ENCODE measurements at places on chromosomes 6 and 20.

DNA sequence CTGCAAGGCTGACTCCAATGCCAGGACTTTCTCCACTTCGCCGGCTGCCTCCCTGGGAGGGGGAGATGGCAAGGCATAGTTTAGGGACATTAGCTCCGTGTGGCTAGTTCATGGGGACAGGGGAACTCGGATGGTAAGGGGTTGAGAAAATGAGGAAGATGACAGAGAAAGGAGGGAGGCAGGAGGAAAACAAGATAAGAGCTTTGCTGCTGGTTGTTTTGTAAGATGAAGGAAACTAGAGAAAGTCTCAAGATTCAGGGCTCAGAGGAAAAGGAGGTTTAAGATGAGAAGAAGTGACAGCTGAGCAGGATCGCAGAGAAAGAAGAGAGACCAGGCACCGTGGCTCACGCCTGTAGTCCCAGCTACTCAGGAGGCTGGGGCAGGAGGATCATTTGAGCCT, 180.9 kb upstream of the RREB1 start:
- no peak for DNase-seq

DNA sequence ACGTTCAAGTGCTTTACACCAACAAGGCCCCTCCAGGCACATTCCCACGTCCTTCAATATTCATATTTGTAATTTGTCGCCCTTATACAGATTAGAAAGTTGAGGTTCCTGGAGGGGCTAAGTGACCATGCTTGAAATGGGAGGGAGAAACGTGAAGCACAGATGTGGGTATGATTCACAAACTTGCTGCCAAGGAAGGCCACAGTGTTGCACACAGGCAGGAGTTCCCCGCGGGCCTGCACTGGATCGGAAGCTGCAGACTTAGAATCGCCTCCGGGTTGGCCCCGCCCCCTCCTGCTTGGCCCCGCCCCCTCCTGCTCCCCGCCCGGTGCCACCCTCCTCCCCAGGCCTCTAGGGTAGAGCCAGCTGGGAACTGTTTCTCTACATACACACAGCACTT, 58.2 kb upstream of the QKI start:
- DNase-seq, result peak; percentile 27

DNA sequence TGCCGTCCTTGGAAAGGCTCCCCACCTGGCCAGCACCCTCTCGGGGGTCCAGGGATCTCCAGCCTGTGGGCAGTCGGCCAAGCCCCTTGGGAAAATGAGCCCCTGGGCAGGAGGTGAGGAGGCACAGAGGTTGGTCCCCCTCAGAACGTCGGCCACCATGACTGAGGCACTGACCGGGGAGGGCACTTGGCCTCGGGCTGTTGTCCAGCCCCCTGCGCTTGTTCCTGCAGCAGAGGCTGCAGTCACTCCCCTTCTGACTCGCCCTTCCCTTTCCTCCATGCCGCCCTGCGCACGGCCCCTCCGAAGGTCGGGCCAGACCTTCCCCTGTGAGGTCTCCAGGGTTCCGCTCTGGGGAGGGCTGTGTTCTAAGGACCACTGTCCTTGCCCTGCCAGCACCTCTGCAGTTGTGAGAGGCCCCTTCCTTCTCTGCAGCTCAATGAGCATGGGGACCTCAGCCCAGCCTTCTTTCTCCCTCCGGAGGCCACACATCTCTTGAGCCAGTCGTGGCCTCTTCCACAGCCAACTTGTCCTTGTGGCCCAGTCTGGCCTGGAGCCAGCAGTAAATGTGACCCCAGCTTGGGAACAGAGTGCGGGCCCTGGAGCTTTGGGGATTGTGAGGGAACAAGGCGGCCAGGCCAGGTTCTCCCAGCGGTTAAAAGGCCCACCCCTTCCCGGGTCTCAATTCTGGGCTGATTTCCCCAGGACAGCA, 195.5 kb downstream of the DLL1 start:
- DNase-seq, result no peak

DNA sequence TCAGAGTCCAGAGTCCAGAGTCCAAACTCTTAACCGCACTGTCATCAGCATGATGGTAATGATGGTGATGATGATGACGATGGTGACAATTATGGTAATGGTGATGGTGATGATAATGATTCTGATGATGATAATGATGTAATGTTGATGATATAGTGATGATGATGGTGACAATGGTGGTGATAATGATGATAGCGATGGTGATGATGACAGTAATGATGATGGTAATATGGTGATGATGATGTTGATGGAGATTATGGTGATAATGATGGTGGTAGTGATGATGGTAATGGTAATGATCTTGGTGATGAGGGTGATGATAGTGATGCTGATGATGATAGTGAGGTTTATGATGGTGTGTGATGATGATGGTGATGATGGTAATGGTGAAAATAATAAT, 367.8 kb upstream of the CDH4 start:
- no peak for DNase-seq

DNA sequence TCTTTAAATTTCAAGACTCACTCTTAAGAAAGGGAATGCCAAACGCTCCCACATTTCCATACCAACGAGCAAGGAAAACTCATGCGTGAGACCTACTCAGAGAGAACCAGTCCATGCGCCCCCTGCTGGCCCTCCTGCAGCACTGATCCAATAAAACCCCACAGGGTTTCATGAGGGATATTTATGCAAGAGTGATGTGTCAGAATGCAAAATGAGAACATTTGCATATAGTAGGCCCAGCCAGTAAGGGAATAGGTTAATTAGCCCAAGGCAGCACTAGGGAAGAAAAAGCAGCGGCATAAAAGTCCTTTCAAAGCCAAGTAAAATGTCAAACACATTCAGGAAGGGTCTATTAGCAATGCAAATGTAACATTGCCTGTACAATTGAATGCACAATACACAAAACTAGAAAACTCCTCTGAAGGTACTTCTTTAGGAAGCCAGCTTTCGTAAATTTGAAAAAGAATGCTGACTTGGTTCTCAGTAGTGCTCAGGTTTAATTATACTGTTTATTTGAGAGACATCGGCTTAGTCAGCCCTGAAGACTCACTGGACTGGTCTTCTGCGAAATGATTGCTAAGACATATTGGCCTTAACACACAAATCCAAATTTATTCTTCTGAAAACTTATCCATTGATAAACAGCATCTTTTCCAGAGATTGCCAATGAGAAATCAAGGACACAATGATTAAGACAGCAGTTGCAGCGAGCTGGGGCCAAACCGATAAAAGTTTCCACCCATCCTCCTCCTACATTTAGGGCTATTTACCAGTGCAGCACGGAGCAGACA, 93.2 kb downstream of the GMPR start:
- peak; percentile 86 for DNase-seq

GRCh38 chr6:126672649-126673048, 332.7 kb downstream of the CENPW start:
- no peak for DNase-seq

GRCh38 chr6:102415891-102416290, 1022.4 kb downstream of the GRIK2 start:
- no peak for DNase-seq

DNA sequence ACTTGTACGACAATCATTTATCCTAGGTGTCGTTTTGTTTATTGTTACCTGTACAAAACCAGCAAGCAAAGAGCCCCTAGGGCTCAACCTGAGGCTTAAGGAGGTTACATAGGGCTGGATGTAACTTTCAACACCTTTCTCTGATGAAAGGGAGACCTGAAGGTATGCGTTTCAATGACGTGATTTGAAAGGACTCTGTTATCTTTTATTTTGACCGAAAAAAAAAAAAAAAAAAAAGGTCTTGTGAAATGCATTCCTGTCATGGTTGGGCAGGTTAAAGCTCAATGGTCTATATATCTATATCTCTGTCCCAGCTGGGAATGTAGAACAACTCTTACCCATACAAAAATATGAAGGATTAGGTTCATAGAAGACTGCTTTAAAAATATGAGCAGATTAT, 78.7 kb upstream of the SASH1 start:
- no peak for DNase-seq

GRCh38 chr6:150531957-150532356, 67.7 kb upstream of the PLEKHG1 start:
- DNase-seq, result no peak

DNA sequence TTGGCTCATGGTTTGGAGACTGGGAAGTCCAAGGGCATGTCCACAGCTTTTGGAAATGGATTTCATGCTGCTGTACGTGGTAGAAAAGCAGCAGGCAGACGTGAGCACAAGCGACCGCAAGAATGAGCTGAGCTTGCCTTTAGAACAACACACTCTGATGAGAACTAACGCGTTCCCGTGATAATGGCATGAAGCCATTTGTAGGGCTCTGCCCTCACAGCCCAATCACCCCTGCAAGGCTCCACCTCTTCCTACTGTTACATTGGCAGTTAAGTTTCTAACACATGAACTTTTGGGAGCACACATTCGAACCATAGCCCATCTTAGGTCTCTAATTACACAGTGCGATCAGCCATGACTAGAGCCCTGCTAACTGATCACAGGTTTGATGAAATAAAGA, 107.5 kb upstream of the TMEM170B start:
- DNase-seq, result no peak

All from eye (tissue), 1 donor.